Fibroblast of pulmonary artery (primary cell): ENCODE measurements at places on chromosomes 3 and 15.

- no peak for DNase-seq
Measured at GRCh38 chr3:72768936-72769335, 79.3 kb downstream of the SHQ1 start.

- no peak for DNase-seq
Measured at GRCh38 chr15:86558686-86559085, 479.0 kb downstream of the AGBL1 start.

GRCh38 chr3:172627057-172627809 lies 83.6 kb downstream of the NCEH1 start:
- DNase-seq: peak; percentile 81

- DNase-seq: no peak
Measured at GRCh38 chr15:40595219-40595618, 1.2 kb downstream of the KNL1 start.

- no peak for DNase-seq
Measured at GRCh38 chr15:35325374-35325941, 220.5 kb downstream of the DPH6 start.

DNA sequence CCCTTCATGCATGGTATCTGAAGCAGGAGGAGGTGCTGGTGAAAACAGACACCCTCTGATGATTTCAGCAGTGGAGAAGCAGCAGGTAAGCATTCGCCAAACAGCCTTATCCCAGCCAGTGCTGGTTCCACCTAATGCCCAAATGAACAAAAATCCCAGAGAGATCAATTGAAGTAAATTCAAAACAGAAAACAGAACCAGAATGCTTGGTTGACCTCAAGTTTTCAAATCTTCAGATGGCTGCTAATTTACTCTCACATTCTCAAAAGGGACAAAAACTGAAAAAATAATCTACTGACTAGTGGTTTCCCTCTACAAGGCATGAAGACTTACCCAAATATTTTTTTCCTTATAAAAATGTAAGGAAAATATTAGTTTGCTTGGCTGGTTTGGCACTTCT lies 87.0 kb upstream of the MYO5C start:
- DNase-seq: no peak

DNA sequence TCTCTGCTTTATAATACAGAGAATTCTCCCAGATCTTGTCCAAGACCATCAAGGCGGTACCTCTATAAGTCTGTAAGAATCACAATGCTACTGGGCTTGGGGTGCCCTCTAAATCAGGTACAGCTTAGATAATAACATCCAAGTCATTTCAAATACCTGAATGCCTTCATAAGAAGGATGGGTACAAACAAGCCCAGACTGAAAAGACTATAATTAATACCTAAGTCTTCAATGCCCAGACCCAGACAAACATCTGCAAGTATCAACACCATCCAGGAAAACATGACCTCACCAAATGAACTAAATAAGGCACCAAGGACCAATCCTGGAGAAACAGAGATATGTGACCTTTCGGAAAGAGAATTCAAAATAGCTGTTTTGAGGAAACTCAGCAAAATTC lies 65.9 kb downstream of the ZMAT3 start:
- no peak for DNase-seq

DNA sequence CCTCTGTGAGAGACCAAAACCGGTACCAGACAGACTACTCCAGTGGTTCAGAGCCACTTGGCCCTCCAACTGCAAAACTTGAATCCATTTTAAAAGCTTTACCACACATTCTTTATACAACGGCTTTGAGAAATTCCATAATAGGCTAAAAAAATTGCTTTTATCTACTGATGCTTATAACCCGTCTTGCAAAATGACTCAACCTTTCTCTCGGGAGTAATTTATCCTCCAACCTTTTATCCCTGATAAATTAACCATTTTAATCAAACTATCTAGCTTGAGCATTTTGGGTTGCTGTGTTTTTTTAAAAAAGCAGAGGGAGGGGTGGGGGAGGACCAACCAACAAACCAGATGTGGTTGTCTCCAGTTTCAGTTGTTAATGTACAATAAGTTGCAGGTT lies 275.7 kb upstream of the LRTM1 start:
- no peak for DNase-seq

DNA sequence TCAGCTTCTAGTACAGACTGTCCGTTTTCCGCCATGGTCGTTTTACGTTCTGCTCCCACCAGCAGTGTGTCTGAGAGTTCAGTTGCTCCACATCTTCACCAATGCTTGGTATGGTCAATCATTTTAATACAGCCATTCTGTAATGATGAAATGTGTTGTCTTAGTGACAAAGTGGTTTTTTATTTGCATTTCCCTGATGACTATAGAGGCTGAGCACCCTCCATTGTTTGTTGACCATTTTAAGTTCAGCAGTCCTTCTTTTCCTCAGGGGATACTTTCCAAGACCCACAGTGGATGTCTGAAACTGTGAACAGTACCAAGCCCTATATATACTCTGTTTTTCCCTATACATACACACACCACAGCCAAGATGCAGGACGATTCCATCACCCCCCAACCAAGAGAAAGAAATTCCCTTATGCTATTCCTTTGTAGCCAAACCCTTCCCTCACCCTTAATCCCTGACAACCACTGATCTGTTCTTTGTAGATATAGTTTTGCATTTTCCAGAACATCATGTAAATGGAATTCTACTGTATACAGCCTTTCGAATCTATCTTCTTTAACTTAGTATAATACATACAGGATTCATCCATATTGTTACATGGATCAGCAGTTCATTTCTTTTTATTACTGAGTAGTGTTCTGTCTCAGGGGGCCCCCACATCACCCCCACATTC lies 55.9 kb downstream of the C3orf20 start:
- no peak for DNase-seq

DNA sequence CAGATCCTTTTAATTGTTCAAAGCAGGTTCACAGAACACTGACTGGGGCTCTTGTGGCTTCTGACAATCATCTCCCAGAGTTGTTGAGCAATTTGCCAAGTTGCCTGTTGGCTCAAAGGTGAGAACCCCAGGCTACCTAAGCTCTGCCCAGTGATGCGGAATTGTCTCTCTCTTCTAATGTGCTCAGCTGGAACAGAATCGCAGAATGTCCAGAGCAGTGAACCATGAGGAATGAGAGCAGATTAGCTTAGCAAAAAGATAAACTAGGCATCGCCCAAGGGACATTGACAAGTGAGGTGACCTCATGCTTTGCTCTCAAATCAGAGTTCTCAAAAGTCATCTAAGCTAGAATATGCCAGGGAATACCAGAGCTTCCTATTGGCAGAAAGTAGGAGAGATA lies 148.1 kb downstream of the WDR76 start:
- no peak for DNase-seq

DNA sequence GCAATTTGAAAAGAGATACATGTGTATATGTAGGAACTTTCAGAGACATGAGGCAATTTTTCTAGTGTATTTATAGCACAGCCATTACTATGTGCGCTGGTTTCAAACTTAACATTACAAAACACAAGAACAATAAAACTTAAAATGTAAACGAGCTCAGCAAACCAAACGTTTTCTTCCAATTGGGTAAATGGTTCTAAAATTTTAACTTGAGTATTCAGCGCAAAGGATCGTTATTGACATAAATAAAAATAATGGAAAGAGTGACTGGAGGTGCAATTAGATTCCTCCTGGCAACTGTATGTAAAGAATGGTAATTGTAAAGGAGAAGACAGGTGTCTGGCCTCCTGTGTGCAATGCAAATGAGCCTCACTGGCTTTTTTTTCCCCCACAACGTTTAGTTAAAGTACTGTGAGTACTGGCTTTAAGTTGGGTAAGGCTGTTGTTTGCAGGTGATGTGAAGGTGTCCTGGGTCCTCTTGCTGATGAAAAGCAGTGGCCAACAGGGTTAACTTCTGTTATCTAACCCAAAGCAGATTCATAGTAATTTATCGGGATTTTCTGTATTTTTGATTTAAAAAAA lies 14.1 kb upstream of the GADL1 start:
- no peak for DNase-seq

DNA sequence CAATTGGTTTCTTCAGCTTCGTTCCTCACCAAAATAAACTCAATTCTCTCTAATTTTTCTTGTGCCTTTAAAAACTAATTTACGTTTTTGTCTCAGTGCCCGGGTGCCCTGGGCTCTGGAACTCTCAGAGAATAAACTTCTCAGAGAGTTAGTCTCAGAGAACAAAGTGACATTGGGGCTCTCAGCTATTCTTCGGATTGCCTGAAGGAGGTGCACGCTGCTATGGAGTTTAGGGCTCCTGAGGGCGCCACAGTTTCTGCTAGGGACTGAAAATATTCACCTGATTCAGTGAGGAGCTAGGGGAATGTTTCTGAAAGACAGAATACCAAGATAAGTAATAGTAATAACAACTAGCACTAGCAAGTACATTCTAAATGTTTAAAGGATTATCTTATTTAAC lies 22.7 kb downstream of the ZIC4 start:
- DNase-seq: no peak

GRCh38 chr3:87025661-87026645 lies 35.0 kb upstream of the VGLL3 start:
- no peak for DNase-seq

DNA sequence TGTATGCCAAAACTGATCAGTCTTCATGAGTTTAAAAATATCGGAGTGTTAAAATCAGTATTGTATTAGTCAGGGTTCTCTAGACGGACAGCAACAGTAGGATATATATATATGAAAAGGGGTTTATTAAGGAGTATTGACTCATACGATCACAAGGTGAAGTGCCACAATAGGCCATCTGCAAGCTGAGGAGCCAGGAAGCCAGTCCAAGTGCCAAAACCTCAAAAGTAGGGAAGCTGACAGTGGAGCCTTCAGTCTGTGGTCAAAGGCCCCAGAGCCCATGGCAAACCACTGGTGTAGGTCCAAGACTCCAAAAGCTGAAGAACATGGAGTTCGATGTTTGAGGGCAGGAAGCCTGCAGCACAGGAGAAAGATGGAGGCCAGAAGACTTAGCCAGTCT lies 391.0 kb upstream of the CADM2 start:
- no peak for DNase-seq
